T-helper 9 cell (primary cell): ENCODE measurements at places on chromosomes 5 and 9.

GRCh38 chr5:159782197-159782994 lies 133.9 kb upstream of the ADRA1B start:
- DNase-seq, result no peak

DNA sequence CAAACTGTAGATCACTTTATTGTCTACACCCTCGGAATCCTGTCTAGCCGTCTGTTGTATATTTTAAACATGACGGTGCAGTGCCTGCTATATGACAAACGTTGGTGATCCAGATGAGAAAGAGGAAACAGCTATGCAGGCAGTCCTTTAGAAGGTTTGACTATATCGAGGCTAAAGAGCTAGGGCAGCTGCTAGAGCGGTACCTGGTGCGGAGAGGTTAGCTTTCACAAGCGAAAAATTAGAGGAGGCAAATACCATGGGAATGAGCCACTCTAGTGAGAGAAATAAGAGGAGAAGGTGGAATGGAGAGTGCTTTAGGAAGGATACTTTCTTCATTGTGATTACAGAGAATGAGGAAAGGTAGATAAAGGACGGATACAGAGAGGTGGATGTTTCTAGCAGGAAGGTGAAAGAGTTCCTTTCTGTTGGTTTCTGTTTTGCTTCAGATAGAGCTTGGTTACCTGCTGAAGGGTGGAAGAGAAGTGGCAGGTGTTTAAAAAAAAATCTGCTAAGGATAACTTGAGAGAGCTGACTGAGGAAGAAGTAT lies 959 bp upstream of the FBXL17 start:
- no peak for DNase-seq

DNA sequence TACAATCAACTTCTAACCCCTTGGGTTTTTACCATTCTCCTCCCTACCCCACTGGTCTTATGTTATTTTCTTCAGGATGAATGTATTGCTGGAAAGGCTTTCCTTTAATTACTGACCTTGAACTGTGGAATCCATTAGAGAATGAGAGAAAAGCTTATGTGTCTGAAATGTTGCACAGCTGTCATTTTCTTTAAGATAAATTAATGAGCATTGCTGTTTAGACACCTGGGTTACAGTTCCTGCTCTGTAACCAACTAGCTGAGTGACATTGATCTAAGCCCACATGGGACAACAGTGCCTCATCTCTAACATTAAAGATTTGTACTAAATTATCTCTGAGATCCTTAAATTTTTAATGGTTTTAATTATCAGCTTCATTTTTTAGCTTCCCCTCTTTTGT lies 507.0 kb downstream of the TAF11L14 start:
- DNase-seq, result no peak

DNA sequence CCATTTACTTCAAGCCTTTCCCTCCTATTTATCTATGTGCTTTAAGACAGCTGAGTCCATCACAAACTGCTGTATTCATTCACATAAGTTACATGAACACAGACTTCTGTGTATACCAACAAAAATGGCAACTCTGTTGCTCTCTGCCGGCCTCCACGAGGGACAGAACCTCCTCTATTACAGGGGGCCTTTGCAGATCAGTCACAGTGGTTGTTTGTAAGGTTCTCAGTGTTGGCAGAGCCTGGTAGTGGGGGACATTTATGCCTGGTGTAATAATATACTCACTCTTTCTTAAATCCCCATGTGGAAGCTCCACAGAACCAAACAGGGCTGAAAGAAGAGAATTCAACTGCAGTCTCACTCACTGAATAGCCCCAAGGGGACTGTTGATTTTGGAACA lies 76.5 kb downstream of the SLC1A1 start:
- DNase-seq, result no peak
